Activated CD4-positive, alpha-beta T cell treated with anti-CD3 and anti-CD28 coated beads for 24 hours (primary cell): ENCODE measurements at places on chromosomes 2 and 18.

GRCh38 chr18:7974200-7974874 is 407.2 kb downstream of the PTPRM start:
- no peak for DNase-seq

- DNase-seq = no peak
Observed at GRCh38 chr2:235968155-235968554, 200.0 kb downstream of the GBX2 start.

DNA sequence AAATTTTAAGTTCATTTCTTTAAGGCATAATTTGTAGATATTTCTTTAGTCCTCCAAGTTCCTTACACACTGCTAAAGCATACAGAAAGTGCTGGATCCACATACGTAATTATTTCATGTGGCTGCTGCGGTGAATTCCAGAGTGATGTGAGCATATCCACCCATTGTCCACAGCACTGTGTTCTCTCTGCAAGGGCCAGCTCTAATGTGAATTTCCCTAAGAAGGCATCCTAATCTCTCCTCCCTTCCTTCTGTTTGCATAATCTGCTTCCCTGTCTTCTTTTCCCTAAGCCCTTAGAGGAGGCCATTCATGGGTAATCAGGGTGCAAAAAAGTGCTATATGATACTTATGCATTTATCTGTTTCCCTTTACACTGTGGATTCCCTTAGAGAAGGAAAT is 57.2 kb downstream of the COBLL1 start:
- no peak for DNase-seq

GRCh38 chr2:47509250-47509649 is 106.3 kb downstream of the MSH2 start:
- DNase-seq = no peak

GRCh38 chr18:79337620-79338019 is 58.1 kb upstream of the NFATC1 start:
- no peak for DNase-seq

DNA sequence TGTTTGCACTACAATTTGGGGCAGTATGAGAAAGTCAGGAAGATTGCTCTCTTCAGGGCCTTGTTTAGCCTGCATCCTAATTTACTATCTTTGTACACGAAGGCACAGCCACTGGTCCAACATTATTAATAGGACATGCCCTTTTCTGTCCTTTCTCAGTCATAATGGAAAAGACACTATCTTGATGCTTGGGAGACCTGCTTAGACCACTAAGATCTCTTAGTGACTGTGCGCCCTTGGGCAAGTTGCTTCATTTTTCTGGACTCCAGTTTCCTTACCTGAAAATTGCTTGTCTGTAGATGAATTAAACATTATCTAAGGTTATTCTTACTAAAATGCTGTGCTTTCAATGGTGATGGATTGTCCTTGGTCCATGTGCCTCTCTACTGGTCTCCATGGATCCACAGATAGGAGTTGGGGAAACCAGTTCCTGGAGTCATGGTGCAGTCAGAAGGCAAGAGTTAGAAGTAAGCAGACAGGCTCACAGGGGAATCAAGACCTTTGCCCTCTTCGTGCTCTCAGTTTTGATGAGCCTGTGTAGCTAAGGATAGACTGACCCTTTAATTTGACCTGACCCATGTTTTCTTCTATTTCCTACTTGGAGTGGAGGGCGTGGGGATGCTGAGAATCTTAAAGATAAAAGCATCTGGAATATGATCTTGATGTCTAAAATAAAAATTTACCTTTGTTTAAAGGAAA is 114.0 kb downstream of the RAPGEF4 start:
- no peak for DNase-seq

DNA sequence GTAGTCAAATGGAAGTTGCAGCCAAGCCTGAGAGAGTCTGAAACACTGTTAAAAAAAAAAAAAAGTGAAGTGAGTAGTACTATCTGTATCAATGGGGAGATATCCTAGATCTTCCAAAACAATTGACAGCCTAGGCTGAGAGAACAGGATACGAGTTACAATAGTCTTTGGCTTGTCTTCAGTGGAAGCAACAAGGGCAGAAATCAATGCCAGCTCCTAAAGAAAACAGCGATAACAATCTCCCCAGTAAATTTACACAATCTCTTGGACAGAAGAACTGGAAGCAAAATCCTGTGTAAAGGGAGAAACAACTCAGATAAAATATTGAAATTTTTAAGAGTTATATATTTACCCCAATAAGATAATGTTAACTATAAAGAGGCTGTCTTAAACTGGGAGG is 508.7 kb downstream of the LRRTM4 start:
- DNase-seq = no peak

DNA sequence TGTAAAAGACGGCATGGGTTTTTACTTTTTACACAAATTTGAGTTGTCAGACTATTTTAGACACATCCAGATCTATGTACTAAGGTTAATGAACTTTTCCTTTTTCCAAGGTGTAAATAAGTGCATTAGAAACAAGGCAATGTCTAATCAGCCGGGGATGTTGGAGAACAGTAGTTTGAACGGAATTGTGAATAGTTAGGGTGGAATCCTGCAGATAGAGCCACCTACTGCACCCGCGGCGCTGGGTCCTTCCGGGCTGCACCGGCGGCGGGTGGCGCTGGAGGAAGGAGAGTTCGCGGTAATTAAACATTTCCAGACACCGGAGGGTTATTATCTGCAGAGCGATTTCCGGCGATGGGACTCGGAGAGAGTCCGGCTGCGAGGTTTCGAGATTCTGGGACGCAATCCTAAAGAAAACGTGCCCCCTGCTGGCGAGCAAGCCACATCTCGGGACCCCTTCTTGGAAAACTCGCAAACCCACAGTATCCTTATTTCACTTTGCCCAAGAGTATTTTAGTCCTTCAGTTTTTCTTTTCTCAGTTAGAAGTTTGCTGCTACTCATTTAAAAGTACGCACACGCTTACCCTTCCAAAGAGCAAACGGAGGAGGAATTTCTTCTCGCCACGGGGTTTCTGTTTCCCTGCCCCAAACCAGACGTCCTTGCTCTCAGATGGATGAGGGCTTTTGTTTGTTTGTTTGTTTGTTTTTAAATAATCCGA is 4.5 kb upstream of the OSR1 start:
- peak; percentile 27 for DNase-seq

- DNase-seq = no peak
Observed at GRCh38 chr2:161419638-161420190, 3.6 kb downstream of the TBR1 start.

DNA sequence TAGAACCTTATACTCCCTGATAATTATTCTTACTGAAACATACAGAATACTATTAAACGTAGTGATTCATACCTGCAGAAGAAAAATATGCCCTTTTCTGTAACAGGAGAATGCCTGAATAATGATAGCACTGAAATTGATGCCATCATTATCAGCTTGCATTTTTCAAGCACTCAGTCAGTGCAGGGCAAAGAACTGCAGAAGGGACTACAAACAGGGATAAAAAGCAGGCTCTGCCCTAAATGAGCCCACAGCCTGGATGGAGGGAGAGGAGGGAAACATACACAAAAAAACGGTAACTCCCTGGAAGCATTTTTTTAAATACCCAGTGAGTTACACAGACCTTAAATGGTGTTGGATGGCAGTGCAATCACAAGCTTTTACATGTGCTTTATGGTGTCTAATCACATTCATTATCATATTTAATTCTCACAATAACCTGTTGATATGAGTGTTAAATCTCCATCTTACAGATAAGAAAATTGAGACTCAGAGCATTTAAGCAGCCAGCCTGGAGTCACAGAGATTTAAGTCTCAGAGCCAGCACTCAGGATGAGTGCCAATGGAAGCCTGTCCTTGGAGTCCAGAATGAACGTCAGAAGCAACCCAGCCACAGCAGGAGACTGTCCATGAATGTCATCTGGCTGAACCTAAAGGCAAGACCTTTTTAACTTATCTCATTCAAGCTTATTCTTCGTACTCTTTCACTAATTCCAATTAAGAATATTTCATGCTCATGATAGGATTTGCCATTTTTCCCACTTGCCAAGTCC is 139.3 kb upstream of the CTNNA2 start:
- no peak for DNase-seq

DNA sequence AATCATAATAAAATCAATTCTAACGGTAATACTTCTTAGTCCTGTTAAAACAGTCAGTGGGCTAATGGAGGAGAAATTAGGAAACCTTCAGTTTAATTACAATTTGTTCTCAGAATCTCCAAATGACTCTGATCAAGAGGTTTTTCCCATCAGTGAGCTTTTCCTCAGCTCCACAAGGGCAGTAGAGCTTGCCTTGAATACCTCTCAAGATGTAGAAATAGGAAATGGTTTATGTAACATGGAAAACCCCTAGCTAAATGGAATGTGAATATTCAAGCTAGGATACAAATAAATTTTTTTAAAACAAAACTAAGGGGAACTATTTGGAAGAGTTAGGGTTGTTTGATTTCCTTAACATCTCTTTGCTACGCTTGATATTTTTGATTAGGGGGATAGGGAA is 87.5 kb downstream of the PLEKHM3 start:
- no peak for DNase-seq

GRCh38 chr2:10329580-10329879 is 26.8 kb downstream of the HPCAL1 start:
- no peak for DNase-seq

- no peak for DNase-seq
Observed at GRCh38 chr2:129611471-129611870, 368.0 kb upstream of the RAB6C start.

DNA sequence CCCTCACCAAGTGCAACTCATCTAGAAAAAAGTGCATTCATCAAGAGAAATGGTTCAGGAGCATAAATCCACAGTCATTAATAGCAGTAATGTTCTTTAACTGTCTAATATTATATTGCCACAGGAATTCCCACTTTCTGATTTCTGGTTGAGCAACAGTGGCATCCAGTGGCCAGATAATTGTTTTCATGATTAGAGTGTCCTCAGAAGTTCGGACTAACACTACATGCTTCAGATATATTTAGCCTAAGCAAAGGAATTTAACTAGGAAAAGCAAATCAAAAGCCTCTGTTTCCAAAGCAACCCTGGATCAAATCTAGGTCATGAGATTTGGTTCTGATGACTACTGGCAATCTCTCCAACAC is 9.8 kb upstream of the ERBB4 start:
- no peak for DNase-seq

- DNase-seq = no peak
Observed at GRCh38 chr2:24881623-24882022, 38.4 kb downstream of the ADCY3 start.

- DNase-seq = no peak
Observed at GRCh38 chr18:12990641-12990966, 558 bp upstream of the CEP192 start.

DNA sequence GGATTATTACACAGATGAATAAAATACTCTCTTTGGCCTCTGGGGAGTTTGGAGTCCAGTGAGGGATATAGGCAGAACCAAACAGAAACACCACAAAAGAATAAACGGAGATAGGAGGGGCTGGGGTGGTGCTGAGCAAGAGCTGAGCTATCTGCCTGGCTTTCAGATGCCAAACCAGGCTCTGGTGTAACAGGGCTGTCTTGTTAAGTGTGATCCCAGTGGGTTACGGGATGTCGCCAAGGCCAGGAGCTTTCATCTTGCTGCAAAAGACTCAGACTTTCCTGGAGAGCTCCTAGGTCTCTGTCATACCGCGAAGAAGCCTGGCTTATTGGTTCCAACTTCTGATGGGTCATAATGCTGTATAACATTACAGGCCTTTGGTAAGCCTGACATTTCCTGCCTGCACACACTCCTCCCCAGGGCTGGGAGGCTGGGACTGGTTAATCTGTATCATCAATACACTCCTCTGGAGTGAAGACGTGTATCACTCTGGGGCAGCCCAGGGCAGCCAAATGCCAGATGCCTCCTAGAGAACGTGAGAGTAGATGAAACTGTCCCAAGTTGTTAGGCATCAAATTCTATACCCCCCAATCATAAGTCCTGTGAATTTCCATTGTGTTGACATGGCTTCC is 60.5 kb downstream of the STPG4 start:
- no peak for DNase-seq

DNA sequence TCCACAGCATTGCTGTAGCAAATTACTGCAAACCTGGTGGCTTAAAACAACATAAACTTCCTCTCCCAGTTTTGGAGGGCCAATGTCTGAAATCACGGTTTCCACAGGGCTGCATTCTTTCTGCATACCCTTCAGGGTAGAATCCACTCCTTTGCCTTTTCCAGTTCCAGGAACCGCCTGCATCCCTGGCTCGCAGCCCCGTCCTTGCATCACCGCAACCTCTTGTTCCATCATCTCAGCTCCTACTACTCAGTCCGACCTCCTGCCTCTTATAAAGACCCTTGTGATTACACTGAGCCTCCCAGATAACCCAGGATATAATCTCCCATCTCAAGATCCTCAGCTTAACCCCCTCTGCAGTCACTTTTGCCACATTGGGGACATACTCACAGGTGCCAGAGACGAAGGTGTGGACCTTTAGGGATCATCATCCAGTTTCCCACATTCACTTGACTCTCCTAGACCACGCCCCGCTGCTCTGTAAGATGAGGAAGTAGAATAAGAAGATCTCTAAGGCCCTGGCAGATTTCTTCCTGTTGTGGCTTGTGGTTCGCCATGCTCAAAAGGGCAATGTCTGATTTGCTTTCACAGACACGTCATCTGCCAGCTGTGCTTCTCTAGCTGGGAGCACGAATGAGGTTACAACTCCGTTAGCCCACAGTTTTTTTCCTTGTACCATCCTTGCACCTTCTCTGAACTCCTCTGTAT is 103.6 kb upstream of the AGAP1 start:
- DNase-seq = peak; percentile 12

- DNase-seq = no peak
Observed at GRCh38 chr2:48799601-48800000, 44.1 kb upstream of the LHCGR start.

DNA sequence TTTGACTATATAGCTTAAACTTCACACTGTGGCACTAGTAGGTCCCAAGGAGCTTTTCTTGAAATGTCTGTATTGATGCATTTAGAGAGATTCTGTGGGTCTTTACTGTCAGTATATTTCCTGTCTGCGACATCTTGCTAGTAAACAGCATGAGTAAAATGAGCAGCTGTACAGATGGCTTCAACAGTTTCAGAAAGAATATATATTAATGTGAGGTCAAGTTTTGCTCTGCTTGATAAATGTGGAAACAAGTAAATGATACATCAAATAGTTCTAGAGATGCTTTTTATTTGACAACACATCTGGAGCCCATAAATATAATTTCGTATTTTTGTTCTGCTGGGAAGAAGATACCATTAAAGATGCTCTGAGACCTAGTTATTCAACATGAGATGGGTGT is 310.9 kb upstream of the COL3A1 start:
- no peak for DNase-seq

GRCh38 chr2:118168615-118169014 is 80.3 kb downstream of the INSIG2 start:
- DNase-seq = no peak

GRCh38 chr18:48027401-48027963 is 97.0 kb upstream of the SMAD2 start:
- DNase-seq = no peak

DNA sequence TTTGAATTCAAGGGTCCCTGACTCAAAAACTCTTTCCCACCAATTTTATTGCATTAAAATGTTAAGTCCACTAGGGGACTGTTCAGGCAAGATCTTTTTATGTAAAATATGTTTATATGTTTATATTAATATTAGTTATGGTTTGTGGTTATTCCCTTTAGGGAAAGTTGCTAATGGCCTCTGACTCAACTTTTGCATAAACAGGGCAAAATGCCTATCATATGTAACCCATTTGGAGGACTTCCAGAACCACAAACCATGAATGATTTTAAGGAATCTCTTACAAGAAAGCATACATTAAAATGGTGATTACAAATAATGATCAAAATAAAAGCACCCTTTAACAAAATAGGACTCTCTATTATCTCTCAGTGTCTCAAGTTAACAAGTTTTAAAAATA is 1484.5 kb upstream of the ZEB2 start:
- DNase-seq = no peak

GRCh38 chr18:45339810-45340550 is 275.3 kb upstream of the SLC14A2 start:
- no peak for DNase-seq

GRCh38 chr2:120826716-120827410 is 91.2 kb downstream of the GLI2 start:
- DNase-seq = no peak
